ENCODE measurements at places on chromosomes 2 and 18.

- DNase-seq = peak; percentile 40
Measured at GRCh38 chr2:60554074-60554645, 706 bp upstream of the BCL11A start.

DNA sequence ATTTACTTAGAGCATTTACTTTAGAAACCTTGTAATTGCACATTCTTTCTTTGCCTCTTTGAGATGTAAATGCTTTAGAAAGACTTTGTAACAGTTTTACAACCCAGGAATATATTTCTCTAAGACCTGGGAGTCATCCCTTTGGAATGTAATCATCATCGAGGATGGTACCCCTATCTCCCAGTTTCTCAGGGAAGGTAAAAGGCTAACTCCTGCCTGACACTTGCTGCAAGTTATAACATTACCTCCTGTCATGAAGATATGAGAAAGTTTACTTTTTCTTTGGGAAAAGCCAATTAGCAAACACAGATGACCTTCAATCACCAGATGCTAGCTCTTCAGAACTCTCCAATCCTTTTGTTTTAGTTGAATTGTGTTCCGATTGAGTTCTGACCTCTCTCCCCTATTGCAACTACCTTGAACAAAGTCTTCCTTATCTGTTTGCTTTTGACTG, 420.3 kb upstream of the FSIP2 start:
- no peak for DNase-seq

GRCh38 chr2:230678451-230678850, 34.2 kb upstream of the CAB39 start:
- DNase-seq = no peak

GRCh38 chr2:29220506-29221270, 105.5 kb downstream of the CLIP4 start:
- no peak for DNase-seq

DNA sequence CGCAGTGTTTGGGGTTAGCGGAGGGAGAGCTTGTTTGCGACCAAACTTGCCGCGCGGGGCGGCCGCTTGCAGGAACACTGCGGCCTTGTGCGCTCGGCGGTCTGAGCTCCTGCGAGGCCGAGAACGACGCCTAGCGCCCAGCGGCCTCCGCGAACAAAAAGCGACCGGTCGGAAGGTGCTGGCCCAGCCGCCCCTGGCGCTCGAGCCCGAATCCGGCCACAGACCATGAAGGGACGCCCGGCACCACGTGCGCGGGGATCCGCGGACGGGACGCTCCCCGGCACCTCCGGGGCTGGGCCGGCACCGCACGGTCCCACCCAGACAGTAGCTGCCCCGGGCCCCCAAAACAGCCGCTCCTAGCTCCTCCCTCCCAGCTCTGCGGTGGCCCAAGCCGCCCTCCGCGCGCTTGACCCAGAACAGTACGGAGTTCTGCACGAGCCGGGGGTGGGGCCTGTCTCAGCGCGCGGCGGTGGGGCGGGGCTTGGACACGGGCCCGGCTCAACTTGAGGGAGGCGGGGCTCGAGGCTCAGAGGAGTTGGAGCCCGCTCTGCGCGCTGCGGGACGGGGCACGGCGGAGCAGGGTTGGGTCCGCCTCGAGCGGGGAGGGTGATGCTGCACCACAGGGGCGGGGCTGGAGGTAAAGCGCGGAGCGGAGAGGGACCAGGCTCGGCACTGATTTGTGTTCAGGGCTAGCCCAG, 664 bp upstream of the IMPA2 start:
- peak; percentile 97 for DNase-seq

DNA sequence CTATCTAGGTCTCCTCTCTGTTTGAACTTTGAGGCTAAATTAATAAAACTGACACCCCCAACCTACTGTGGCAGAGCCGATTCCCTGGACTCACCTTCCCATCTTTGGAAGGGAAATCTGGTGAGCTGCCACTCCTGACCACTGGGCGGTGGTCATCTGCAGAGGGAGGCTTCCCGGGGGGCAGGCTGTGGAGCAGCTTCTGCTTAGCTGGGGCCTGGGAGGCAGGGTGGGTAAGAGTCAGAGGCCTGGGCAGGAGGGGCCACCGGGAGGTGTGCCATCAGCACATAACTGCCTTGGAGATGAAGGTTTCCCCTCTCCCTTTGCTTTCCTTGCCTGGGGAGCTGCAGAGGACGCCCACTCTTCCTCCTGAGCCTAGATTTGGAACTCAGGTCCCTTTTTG, 2.3 kb upstream of the NPPC start:
- no peak for DNase-seq

- DNase-seq = no peak
Measured at GRCh38 chr2:64737547-64737946, 83.8 kb upstream of the SERTAD2 start.

GRCh38 chr2:178536037-178536436, 55.8 kb downstream of the PLEKHA3 start:
- DNase-seq = no peak

- DNase-seq = no peak
Measured at GRCh38 chr2:9918275-9918674, 33.2 kb upstream of the GRHL1 start.

DNA sequence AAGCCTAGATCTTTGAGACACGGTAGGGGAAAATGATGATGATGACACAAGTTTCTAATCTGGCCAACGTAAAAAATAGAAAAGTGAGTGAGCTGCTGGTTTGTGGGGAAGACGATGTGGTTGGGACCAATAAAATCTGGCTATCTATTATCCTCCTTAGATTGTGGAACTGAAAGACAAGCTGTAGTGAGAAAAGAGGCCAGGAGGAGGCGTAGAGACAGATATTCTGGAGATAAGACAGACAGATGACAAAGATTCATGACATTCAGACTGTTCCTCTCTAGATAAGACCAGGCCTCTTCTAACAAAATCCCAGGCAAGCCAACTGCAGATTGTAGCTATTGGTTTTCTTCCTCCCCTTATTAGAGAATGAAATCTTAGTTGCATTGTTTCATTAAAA, 376.3 kb upstream of the UBE2E3 start:
- DNase-seq = no peak
